ENCODE measurements at places on chromosomes 5 and 9.

- no peak for DNase-seq
These were observed 31.2 kb downstream of the DEPDC1B start for GRCh38 chr5:60668686-60669304.

DNA sequence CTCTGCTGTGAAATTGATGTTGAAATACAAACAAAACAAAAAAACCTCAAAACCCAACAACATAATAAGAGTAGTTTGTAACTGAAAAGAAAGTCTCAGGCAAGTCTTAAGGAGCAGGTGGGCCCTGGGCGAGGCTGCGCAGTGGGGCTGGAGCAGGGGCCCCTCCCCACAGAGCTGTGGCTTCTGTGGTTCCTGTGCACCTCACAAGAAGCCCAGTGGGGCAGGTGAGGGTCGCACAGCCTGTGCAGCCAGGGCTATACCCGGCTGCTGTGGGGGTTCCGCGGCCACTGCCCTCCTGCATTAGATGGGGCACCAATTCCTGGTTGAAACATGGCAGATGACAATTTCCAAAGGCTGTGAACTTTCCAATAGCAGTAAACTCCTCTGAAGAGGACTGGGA lies 75.3 kb downstream of the TRIO start:
- no peak for DNase-seq

DNA sequence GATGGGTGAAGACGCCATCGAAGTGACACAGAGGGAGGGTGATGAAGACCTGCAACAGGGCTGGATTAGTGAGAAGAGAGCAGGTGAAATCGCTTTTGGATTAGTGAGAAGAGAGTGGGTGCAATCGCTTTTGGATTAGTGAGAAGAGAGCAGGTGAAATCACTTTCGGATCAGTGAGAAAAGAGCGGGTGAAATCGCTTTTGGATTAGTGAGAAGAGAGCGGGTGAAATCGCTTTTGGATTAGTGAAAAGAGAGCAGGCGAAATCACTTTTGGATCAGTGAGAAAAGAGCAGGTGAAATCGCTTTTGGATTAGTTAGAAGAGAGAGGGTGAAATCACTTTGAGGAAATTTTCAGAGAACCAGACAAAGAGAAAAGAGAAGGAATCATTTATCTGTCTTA lies 67.2 kb upstream of the TRIO start:
- DNase-seq: no peak

- DNase-seq: no peak
These were observed 197.0 kb upstream of the DMAC1 start for GRCh38 chr9:7996558-7996957.

- DNase-seq: no peak
These were observed 7.8 kb downstream of the RXRA start for GRCh38 chr9:134333874-134334581.

DNA sequence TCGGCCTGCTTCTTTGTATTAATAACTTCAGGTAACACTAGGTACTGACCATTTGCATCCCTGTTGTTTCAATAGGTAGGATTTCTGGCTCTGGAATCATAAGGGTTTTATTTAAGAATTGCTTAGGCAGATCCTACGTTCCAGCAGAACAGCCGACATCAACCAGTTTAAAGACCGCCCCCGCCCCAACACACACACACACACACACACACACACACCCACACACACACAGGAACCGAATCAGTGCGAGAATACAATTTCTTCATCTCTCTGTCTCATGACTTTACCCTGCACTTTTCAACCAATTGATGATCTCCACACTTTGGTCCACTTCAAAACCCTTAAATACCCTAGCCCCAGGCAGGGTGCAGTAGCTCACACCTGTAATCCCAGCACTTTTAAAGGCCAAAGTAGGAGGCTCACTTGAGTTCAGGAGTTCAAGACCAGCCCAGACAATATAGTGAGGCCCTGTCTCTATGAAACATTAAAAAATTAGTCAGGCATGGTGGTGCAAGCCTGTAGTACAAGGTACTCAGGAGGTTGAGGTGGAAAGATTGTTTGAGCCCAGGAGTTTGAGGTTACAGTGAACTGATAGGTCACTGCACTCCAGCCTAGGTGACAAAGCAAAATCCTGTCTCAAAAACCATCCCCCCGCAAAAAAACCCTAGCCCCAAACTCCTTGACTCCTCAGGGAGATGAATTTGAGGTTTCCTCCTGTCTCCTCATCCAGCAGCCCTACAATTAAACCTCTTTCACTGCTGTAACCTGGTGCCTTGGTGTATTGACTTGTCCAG lies 2.7 kb upstream of the MTMR12 start:
- peak; percentile 6 for DNase-seq

- DNase-seq: no peak
These were observed 7.3 kb downstream of the SH3RF2 start for GRCh38 chr5:145943674-145944121.

GRCh38 chr5:132132138-132132537 lies 58.5 kb downstream of the CSF2 start:
- no peak for DNase-seq

DNA sequence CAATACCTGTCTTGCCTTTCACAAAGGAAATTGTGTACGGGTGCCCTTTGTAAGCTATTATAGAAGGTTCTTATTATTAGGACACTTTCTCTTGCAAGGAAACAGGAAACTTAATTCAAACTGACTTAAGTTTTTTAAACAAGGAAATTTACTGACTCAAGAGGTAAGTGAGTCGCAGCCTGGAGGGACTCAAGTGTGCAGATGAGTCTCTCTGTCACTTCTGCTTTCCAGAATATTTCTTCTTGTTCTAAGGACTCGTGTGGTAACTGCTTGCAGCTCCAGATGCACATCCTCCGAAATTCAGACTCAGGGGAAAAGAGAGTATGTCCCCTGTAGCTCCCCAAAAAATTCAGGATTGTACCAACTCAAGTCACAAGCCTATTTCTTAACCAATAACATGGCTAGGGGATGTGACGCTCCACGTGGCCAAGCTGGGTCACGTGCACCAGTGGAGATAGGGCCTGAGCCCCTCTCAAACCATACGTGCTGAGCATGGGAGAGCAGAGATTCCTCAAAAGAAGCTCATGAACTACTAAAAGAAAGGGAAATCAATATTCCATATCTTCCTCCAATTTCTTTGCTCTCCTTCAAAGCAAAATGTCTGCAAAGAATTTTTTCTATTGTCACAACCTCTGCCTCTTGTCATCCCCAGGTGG lies 49.2 kb upstream of the ERCC6L2 start:
- no peak for DNase-seq

DNA sequence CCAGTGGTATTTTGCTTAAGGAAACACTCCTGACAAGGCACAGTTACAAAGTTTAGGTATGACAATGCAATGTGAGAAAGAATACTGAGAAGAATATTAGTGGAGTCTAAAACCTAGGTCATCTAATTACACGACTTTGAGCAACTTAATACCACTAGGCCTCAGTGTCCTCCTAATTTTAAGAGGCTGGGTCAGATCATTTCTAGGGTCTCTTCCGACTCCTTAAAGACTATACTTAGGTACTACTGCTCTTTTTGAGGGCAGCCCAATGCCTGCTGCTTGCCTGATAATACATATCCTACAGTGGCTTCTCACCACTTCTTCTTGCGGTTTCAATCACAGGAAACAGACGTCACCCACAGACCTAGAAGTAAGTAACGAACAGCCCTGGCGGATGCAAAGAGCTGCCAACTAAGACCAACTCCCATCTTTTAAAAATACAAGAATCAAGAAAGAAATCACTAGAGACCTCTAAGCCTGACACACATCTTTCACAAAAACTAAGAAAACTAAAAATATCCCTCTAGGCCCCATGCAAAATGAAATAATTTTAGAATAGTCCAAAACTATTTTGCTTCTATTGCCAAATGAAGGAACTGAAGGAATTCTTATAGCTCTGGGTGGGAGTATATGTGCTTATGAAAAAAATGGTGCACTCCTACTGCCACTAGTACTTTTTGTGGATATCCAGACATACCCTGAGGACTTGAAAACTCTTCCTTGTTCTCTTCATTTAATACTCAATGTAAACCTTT lies 13.1 kb downstream of the DIAPH1 start:
- peak; percentile 68 for DNase-seq
